ENCODE measurements at places on chromosomes 16 and 17.

DNA sequence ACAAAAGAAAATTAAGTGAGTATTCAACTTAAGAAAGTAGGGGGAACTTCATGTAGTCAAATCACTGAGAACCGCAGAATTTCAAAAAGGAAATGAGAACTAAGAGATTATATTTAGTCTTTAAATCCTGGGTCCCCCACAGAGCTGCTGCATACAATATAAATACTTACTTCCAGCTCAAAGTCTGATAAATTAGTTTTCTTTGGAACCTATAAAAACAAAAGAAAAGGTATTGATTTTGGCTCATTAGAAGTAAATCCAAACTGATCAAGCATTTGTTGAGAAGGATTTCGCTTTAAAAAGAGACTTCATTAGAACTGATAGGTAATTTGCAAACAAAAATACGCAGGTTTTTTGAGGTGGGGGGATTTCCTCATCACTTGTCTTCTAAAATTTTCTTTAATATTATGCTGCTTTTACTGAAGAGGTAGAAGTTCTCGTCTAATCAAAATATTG, 21.9 kb downstream of the PARN start:
- no peak for DNase-seq

- DNase-seq: peak; percentile 14
Measured at GRCh38 chr17:3804503-3804931, 3.5 kb upstream of the ITGAE start.

GRCh38 chr17:78883089-78883532, 19.9 kb downstream of the CEP295NL start:
- no peak for DNase-seq

- DNase-seq: no peak
Measured at GRCh38 chr16:9415545-9415944, 324.1 kb downstream of the HAPSTR1 start.
